ENCODE measurements at places on chromosomes 1 and 21.

- DNase-seq, result no peak
These were observed 2.1 kb downstream of the VCAM1 start for GRCh38 chr1:100721526-100722207.

- DNase-seq, result no peak
These were observed 132.0 kb downstream of the SYF2 start for GRCh38 chr1:25100151-25100833.

GRCh38 chr1:35536556-35537162, 20.5 kb downstream of the KIAA0319L start:
- no peak for DNase-seq

DNA sequence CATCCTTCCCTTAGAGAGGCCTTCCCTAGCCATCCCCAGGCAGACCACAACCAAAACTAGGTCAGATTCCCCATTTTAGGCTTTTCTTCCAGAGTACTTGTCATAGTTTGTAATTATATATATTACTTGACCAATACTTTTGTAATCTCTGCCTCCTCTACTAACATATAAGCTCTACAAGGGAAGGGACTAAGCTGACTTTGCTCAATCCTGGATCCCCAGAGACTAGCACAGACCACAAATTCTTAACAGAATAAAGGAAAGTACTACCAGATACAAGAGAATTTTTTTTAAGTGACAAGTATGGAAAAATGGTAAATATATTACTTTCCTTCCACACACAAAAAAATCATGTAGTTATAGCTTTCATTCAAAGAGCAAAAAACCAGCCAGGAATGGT, 2.0 kb downstream of the ZMYM6 start:
- no peak for DNase-seq

DNA sequence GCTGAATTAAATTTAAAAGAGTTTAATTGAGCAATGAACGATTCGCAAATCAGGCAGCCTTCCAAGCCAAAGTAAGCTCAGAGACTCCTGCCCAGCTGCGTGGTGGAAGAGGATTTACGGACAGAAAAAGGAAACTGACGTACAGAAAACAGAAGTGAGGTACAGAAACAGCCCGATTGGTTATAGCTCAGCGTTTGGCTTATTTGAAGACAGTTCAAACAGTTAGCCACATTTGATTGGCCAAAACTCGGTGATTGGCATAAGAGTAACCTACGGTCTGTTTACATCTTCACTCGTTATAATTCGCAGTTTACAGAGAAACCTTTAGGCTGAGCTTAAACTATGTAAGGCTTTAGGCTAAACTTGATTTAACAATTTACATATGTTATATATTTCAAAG, 46.9 kb downstream of the CR1L start:
- no peak for DNase-seq

DNA sequence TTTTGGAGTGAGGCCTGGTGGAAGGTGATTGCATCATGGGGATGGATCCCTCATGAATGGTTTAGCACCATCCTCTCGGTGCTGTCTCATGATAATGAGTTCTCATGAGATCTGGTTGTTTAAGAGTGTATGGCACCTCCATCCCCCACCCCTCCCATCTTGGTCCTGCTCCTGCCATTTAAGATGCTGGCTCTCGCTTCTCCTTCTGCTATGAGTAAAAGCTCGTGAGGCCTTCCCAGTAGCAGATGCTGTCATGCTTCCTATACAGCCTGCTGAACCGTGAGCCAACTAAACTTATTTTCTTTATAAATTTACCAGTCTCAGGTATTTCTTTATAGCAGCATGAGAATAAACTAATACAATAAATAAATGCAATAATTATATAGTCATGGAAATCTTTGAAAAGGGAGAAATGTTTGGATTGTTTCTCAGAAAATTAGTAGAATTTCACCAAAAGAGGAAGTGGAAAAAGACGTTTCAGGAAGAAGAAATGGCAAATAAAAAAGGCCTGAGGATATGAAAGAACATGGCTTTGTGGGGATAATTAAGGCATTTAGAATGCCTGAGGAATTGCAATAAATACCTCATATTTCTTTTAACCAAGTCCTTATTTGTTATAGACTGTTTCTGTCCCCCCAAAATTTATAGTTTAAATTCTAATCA, 451.2 kb upstream of the ADGRL4 start:
- no peak for DNase-seq

DNA sequence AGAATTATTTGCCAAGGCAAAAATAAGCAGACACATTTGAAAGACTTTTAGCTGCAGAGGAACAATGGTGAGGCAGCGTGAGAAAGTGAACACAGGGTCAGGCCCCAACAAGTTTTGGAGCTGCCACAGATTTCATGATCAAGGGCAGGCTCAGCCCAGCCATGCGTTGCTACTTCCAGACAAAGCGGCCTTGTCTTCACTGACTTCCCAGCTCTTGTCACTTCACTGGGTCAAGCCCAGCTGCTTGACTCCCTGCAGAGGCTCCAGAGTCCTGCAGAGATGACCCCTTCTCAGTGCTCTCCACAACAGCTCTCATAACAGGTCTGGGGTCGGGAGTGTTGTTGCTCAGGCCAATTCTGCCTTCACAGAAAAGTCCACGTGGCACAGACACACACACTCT, 35.8 kb downstream of the HHAT start:
- DNase-seq, result no peak

DNA sequence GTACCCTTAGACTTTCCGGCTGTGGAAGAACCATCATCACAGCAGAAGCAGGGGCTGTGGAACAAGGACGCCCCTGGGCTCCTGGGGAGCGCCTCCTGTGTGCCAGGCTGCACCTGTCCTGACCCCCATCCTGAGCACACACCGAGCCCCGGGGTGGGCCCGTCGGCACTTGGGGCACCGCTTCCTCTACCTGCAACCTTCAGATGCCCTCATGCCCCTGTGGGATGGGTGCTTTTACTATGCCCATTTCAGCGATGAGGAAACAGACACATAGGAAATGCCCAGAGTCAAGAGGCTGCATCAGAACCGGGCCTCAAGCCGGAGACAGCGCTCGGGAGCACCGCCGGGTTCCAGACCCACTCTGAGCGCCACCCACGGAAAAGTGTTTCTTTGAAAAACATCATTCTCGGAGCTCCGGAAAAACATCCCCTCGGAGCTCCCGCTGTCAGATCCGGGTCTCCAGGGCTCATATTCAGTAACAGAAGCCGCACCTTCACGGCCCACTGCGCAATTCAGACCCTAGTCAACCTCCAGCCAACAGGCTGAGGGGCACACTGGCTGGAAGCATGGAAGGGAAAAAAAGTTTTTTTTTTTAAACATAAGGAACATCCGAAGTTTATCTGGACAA, 8.0 kb downstream of the TPRG1L start:
- DNase-seq, result no peak

GRCh38 chr1:211788626-211789025, 41.9 kb downstream of the LPGAT1 start:
- no peak for DNase-seq

GRCh38 chr1:196393282-196393681, 215.0 kb downstream of the KCNT2 start:
- DNase-seq, result no peak

- no peak for DNase-seq
These were observed 38.9 kb upstream of the MRPS6 start for GRCh38 chr21:34034369-34035014.

DNA sequence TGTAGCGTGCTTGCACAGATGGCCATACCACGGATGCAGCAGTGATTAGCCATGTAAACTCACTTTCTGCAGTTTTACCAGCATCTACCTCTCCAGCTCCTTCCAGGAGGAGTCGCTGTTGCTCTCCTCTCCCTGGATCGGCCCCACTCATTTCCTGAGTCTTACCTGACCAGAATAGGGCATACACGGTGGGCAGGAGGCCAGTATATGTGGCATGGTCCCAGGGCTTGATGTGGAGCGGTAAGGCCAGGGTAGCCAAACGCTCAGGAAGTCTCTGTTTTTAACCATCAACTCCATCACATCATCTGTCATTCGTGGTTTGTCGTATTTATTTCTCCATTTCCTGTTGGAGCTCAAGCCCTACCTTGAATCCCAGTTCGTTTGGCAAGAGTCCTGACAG, 163.4 kb upstream of the USP24 start:
- DNase-seq, result no peak

- DNase-seq, result no peak
These were observed 209.7 kb upstream of the C8B start for GRCh38 chr1:57175506-57175905.

GRCh38 chr21:44585892-44586291, 5.5 kb upstream of the KRTAP10-5 start:
- no peak for DNase-seq

DNA sequence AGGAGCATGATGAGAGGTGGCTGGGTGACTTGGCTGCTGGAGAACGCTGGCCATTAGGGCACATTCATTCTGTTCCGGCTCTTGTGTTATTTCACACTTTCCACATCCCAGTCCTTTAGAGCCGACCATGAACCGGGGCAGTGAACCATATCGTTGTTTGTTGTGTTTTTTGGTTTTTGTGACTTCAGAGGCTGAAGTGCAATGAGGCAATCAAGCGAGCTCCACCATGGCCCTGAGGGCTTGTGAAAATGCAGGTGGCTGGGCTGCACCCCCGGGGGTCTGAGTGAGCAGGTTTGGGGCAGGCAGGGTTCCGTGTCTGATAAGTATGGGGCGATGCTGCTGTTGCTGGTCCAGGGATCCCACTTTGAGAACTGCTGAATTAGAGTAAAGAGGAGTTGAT, 23.7 kb downstream of the ABCG1 start:
- no peak for DNase-seq

GRCh38 chr1:41975850-41976569, 57.3 kb upstream of the HIVEP3 start:
- DNase-seq, result no peak

DNA sequence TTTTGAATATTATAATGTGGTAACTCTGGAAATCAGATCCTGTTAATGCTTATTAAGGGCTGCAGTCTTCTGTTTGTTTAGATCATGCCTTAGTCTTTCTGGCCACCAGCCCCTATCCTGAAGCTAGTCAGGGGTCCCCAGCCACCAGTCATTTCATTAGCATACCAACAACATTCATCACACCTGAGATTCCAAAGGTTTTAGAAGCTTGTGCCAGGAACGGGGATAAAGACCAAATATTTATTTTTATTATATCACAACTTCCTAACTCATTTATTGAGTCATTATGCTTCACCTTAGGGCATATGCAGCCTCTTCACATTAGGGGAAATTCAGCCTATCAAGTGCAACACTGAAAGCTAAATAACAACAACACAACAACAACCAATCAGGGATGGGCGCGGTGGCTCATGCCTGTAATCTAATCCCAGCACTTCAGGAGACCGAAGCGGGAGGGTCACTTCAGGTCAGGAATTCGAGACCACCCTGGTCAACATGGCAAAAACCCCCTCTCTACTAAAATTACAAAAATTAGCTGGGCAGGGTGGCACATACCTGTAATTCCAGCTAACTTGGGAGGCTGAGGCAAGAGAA, 2.9 kb upstream of the PSEN2 start:
- DNase-seq, result no peak

GRCh38 chr1:77036560-77036959, 169.3 kb downstream of the ST6GALNAC5 start:
- no peak for DNase-seq

DNA sequence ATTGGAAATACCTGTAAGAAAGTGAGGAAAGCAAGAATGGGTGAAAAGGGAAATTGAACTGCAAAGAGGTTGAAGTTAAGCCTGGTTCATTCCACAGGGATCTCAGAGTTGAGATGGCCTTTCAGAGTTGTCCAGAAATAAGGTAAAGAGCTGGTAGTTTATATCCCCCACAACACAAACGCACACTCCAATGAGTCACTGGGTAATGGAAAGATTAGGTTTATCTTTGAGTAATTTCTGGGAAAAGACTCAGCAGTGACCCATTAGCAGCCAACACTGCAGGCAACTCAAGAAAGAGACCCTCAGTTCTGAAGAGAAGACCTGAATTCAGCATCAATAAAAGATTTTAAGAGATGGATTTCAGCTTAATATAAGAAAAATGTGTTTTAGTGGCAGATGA, 485.5 kb downstream of the PTPRC start:
- no peak for DNase-seq

DNA sequence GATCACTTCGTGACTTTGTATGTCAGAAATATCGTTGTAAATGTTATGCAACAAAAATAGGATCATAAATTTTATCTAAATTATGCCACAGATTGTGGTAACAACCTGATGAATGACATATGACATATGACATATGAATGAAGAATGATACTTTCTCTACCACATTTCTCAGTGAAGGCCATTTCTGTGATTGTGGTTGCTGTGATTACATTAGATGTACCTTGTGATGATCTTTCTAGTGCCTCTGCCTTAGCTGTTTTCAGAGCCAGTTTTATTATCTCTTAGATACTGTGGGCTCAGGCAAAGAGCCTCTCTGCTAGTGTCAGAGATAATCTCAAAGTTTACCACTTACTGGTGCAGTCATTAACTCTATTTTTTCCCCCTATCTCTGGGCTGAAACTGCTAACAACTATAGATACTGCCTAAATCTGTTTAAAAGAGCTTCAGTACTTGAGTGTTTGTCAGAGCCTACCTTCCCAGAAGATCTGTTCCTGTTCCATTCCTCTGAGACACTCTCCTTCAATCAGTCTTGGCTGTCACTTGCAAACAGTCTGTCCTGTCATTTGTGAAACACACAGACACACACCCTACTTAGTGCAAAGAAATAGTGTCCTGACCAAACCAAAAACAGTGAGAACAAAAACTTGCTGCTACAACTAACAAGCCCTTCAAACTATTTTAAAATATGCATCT, 55.5 kb downstream of the HMCN1 start:
- no peak for DNase-seq

- no peak for DNase-seq
These were observed 202.4 kb downstream of the SMYD3 start for GRCh38 chr1:246304484-246305259.

- DNase-seq, result no peak
These were observed 155.4 kb downstream of the NFIA start for GRCh38 chr1:61237659-61238358.

GRCh38 chr1:8384088-8384487, 66.2 kb downstream of the SLC45A1 start:
- no peak for DNase-seq

DNA sequence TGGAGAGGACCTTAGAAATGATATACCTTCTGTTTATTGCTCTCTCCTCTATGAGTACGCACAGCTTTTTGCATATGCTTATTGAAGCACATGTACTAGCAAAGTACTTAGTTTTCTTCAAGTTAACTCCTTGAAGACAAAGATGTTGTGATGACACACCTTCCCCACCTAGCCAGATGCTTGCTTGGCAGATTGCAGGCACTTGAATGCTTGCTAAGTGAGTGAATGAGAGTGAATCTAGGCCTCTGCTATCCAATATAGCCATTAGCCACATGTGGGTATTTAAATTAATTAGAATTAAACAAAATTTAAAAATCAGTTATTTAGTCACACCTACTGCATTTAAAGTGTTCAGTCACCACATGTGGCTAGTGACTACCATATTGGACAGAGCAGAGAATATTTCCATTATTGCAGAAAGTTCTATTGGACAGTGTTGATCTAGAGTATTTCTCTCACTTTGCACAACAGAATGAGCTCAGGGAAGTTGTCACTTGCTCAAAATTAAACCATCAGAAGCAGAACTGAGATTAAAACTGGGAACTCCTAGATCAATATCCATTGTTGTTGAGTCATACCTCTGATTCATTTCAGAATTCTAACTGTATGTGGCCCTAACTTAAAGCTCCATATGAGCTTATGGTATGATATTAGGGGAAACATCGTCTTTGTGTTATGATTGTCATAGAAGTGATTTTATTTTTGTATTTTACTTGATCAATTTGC, 8.6 kb upstream of the EEIG2 start:
- DNase-seq, result no peak
